ENCODE measurements at places on chromosomes 3 and 15.

DNA sequence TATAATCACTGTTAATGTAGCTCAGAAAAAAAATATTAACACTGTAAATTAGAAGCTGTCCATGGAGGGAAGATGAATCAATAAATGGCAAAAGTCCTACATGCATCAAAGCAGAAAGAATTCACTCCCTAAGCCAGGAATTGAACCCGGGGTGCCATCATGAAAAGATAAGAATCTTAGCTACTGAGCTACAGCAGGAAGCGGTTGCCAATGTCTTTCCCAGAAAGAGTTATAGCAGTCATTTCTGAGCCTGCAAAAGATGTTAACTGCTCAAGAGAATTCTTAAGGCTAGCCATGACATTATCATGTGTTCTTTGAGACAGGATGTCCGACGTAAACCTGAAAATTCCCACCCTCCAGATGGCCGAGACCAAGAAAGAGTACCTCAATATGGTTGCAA, 47.4 kb upstream of the MKRN3 start:
- DNase-seq, result no peak

GRCh38 chr15:44482090-44482489, 54.7 kb downstream of the CTDSPL2 start:
- no peak for DNase-seq

DNA sequence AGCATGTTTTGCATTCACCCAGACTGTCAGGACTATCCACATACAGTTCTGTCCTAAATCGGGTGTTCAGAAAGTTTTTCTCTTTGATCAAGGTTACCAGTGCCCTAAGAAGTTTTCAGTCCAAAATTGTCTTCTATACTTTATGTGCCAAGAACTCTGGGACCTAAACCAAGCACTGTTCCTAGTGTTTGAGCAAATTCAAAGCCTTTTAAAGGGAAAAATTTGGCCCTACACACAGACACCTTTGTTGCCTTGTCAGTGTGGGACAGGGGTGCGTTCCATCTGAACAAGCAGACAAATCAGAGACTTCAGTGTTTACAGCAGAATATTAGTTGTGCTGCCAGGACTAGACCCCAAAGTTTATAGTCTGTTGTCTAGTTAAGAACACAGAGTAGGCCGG, 50.6 kb downstream of the DGKG start:
- DNase-seq, result no peak

DNA sequence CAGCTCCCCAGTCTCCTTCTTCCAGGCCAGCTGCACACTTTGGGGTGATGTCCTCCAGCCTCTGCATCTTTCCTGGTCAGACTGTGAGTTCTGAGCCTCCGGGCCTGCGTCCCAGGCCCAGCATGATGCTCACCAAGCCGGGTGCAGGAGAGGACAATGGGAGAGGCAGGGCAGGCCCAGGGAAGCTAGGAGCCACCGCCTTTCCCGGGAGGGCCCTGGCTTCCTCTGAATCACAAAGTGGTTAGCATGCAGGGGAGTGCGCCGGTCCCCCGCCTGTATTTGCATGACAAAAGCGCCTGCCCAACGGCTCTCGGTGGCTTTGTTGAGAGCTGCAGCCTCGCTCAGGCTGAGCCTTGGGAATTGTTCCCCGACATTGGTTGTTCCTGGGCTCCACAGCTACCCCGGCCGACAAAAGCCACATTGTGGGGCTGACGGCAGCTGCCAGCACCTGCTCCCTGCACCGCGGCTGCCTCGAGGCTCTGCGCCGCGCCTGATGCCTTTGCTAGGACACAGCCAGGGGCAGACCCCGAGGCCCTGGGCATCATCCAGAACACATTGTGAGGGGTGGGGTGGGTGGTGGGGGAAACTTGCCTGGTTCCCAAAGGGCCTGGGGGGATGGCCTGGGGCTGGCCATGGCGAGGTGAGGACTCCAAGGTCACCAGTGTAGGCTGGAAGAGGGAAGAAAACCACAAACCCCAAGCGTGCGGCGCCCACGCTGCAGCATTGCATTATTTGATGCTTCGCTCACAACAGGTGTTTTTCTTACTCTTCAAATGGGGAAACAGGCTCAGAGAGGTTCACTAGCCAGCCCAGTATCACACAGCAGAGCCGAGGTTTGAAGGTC, 20.0 kb upstream of the KLF13 start:
- DNase-seq, result no peak

GRCh38 chr3:127065561-127066290, 82.8 kb downstream of the PLXNA1 start:
- DNase-seq, result no peak

DNA sequence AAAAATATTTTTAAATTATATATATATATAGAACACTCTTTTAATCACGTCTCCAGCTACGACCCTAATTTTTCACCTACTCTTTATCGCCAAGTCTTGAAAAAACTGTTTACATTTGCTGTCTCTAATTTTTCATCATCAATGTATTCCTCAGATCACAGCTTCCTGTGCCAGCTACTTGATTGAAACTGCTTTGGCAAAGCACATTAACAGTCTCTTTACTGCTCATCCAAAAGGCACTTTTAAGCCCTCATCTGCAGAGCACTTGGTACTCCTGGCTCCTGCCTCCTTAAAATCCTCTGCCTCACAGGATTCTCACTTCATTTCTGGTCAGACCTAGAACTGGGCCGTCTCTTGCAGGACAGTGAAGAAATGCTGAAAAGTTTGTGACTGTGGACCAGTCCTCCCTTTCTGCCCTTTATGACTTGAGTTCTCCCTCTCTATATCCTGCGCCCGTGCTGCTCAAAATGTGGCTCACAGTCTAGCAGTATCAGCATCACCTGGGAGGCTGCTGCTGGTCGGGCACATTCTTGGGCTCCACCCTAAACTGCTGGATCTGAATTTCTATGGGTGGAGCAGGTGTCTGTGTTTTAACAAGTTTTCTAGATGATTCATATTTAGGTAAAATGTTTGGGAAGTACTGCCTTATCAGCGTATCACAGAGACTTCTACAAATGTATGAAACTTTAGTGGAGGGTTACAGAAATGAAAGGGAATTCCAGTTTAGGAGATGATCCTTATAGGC, 196.8 kb downstream of the ADAMTSL3 start:
- no peak for DNase-seq

DNA sequence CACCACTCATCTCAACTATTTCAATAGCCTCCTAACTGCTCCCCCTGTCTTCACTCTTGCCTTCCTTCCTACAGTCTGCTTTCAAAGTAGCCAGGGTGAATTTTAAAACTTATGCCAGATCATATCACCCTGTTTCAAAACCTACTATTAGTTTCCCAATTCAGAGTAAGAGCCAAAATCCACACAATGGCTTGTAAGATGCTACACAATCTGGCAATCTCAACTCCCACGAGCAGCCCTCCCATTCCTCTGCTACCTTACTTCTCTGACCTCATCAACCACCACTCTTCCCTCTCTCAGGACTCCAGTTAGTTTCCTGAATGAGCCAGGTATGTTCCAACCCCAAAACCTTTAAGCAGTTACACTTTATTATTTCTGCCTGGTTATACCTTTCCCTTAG, 62.5 kb downstream of the VPS13C start:
- no peak for DNase-seq

- DNase-seq, result no peak
Measured at GRCh38 chr3:34890247-34890646, 749.1 kb upstream of the ARPP21 start.

GRCh38 chr15:50061503-50061902, 57.5 kb downstream of the ATP8B4 start:
- no peak for DNase-seq

DNA sequence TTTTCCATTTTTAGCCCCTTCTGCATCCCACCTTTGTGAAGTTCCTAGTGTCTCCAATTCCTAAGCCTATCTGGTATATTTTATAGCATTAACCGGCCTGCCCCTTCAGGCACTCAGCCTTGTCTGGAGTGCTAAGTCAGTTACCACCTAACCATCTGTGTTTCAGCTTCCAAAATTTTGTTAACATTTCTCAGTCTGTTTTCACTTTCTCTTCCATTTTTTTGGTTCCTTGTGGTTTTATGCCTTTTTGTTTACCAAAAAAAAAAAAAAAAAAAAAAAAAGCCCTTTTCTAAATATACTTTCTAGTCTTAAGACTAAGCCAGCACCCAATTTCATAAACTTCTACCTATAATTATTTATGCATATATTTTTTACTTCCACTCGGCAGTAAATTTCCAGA, 92.4 kb downstream of the CSNK1G1 start:
- no peak for DNase-seq

DNA sequence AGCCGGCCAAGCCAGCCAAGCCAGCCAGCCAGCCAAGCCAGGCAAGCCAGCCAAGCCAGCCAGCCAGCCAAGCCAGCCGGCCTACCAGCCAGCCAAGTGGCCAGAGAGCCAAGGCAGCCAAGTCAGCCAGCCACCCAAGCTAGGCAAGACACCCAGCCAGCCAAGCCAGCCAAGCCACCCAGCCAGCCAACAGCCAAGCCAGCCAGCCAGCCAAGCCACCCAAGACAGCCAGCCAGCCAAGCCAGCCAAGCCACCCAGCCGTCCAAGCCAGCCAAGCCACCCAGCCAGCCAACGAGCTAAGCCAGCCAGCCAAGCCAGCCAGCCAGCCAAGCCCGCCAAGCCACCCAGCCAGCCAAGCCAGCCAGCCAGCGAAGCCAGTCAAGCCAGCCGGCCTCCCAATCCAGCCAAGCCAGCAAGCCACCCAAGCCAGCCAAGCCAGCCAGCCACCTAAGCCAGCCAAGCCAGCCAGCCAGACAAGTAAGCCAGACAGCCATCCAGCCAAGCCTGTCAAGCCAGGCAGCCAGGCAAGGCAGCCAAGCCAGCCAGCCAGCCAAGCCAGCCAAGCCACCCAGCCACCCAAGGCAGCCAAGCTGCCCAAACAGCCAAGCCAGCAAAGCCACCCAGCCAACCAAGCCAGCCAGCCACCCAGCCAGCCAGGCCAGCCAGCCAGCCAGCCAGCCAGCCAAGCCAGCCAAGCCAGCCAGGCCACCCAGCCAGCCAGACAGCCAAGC, 200.5 kb downstream of the GOLGA6L6 start:
- no peak for DNase-seq

DNA sequence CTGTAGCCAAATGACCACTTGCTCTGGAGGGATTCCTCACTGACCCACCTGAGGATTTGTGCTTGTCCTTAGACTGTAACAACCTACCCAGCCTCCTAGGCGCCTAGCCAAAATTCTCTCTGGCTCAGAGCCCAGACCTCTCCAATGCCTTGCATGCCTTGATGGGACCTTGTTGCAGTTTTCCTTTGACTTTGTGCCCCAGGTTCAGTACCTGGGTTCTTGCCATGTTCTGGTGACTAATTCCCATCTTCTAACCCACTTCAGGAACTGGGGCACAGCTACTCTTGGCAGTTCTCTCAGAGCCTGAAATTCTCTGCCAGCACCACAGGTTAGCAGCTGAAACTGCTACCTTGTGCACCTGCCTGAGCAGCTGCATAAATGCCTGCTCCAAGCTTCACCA, 27.0 kb upstream of the UBE3A start:
- DNase-seq, result no peak

GRCh38 chr15:59447367-59447766, 9.4 kb downstream of the FAM81A start:
- no peak for DNase-seq
